ENCODE measurements at places on chromosomes 4 and X.

DNA sequence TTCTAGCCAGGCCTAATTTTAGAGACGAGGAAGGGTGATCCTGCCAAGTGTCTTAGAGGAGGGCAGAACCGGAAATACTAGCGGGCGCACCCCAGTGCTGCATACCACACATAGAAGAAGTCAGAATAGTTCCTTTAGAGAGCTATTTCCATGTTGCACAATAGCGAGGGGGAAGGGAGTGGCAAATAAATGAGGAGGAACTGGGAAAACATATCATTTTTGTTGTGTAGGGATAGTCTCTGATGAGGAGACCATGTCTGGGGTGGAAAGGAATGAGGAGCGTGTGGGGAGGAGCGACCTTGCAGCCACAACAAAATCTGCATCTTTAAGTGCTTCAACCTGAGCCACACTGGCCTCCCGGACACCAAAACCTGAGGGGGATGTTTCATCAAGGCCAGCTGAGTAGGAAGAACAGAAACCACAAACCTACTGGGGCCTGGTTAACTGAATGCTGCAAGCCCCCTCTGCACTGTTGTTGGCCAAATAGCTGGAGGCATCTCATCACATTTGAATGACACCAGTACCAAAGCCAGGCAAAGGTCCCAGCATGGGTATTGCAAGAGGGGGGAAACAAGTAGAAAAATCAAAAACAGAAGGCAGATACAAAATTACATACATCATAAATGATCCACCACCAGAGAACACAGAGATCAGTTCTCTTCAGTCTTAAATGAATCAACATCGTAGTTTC lies 26.7 kb upstream of the C1QTNF7 start:
- DNase-seq = no peak

GRCh38 chrX:117996408-117996807 lies 120.2 kb downstream of the KLHL13 start:
- no peak for DNase-seq

DNA sequence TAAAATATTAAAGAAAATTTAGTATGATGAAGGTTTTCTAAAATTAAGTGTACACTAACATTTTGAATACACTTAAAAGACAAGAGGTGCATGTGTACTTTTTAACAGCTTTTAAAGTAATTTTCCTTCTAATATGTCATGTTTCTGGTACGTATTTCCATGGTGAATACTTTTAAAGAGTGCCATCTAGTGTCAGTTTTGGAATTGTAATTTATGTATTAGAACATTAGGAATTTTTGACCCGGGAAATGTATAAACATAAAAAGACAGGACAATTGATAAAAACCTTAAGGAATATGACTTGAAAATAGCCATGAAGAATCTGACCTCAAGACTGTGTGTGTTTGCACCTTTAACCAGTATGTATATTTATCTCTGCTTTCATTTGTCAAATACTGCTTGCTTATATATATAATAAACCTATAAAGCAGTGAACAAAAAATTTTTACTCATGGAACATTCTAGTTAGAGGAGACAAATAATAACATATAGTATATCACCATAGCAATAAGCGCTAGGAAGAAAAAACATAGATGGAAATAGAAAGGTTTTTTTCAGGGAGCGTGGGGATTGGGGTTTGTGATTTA lies 7.2 kb downstream of the GSTCD start:
- DNase-seq = no peak

GRCh38 chr4:128916832-128917231 lies 107.3 kb downstream of the JADE1 start:
- DNase-seq = peak; percentile 79

GRCh38 chrX:100340491-100341141 lies 69.5 kb downstream of the PCDH19 start:
- DNase-seq = no peak

DNA sequence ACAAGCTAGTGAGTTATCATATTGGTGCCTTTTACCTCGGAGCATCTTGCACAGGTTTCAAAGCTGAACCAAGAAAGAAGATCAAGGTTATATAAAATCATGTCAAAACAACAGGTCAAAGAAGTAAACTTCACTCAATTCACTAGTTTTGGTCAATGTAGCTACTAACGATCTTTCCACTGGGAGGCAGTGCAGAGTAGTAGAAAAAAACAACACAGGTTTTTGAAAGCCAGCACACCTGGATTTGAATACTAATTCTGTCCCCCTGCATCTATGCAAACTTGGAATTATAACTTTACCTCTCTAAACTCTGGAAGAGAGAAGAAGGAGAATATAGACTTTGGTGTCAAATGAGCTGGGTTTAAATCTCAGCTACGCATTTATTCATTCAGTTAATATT lies 266.1 kb downstream of the GRIA3 start:
- DNase-seq = no peak

- DNase-seq = no peak
Observed at GRCh38 chrX:37349221-37350033, at the start of gene PRRG1. Gene PRRG1 (plus strand): TSS chrX:37349364. CDS start chrX:37406250, 56,886 bp downstream.

GRCh38 chrX:38768079-38768478 lies 33.2 kb upstream of the MID1IP1 start:
- DNase-seq = no peak

DNA sequence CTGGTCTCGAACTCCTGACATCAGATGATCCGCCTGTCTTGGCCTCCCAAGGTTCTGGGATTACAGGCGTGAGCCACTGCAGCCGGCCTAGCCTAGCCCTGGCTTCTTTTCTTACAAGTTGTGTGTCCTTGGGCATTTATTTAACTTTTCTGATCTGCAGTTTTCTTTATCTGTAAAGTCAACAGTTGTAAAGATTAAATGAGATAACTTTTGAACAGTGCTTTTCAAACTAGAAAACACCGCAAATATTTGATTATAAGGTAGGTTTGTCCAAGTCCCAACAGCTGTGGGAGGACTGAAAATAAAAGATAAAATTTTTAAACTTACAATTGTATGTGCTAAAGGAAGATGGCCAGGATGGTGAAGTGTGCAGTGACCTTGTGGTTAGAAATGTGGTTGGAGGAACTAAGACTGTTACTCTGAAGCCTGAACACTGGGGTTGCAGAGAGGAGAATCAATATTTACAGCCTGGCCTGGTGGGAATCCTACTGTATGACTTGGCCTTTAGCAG lies 44.8 kb downstream of the GSX2 start:
- DNase-seq = no peak

DNA sequence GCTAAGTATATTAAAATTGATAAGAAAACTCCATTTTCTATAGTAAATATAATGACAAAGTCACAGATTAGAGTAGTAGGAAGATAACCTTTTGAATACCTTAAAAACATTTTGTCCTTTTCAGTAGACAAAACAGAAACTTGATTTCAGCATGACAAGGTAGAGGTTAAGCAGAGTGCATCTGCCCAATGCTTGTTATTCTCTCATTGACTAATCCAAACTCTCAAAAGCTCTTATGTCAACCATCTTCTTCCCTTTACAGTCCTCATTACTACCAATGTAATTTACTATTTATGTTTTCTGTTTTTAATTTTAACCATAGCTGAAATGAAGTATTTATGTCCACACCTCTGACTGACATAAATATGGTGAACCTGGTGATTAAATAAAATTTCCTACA lies 11.1 kb downstream of the NIPAL1 start:
- DNase-seq = no peak
